ENCODE measurements at places on chromosomes 12 and 14. TPM values are rescaled to one million over a fixed set of nuclear protein-coding genes. Genes with fewer than 3 reads are reported as not detected.
A peak's percentile ranks its signal among the peaks of the same experiment; 100 is the strongest.

GRCh38 chr12:105640761-105641160 lies 310.3 kb downstream of the C12orf75 start:
- no peak for DNase-seq

The PRIM1 gene
- 46.5 TPM for total RNA-seq

The ARHGEF25 gene
- total RNA-seq, result 24.4 TPM

GRCh38 chr14:78633752-78634151 lies 463.6 kb downstream of the NRXN3 start:
- peak; percentile 39 for DNase-seq

DNA sequence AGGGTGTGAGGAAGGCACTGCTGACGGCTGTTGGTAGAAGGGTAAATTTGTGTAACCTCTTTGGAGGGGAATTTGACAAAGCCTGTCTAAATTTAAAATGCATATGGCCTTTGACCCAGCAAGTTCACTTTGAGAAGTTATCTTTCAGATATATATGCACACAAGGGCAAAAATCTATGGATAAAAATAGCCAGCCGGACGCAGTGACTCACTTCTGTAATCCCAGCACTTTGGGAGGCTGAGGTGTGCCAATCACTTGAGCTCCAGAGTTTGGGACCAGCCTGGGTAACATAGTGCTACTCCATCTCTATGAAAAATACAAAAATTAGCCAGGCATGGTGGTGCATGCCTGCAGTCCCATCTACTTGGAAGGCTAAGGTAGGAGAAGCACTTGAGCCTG lies 13.4 kb downstream of the UBC start:
- DNase-seq, result no peak

The KRT6A gene
- not detected for total RNA-seq

DNA sequence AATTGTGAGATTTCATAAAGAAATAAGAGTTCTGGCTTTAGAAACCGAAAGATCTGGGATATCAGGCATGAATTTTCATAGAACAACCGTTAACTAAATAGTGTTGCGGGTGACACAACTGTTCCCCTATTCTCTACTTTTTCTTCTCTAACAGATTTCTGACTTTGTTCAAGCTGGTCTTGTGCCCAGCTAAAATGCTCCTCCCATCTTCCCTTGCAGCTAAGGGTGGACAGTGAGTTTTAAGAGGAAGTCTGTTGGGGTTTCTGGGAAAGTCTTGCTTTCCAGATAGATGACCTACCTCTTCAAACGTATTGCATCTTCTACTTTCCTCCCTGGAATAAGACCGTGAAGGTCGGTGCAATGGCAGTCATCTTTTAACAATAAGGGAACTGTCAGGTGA lies 18.7 kb downstream of the CCDC63 start:
- DNase-seq, result no peak

GRCh38 chr12:126607867-126608266 lies 1542.6 kb downstream of the AACS start:
- DNase-seq, result no peak

The DHRS2 gene
- total RNA-seq, result 0.66 TPM

The FAM90A1 gene
- 0.09 TPM for total RNA-seq

GRCh38 chr12:106030210-106031071 lies 108.3 kb downstream of the NUAK1 start:
- DNase-seq, result no peak

DNA sequence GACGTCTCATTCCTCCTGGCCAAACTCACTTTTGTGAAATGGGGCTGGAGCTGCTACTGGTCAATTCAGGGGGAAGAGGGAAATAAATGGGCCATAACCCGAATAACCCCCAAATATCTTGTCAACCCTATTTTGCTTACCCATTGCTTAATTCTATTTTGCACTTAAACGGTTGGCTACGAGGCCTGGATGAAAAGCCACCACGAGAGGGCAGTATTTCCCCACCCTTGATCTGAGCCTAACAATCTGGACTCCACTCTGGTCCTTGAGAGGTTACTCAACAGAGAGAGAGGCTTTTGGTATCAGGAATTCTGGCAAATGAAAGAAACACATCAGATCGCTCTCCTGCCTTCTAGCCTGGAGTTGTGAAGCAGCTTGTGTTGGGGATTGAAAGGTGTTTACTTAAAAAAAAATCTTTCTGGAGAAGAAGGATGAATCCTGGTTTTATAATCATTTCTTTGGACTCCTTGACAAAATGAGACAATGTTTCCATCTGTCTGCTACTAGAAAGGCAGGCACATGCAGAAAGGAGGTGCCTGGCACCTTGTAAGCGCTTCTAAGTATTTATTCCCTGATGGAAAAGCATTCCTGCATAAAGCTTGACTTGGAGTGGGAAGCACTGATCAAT lies 22.4 kb upstream of the FBXO21 start:
- DNase-seq, result peak; percentile 82

The EFS gene
- total RNA-seq, result 32.1 TPM

GRCh38 chr12:49264466-49264872 lies 413 bp upstream of the TUBA1C start:
- DNase-seq, result no peak

GRCh38 chr12:54427106-54427505 lies 8.0 kb upstream of the ITGA5 start:
- DNase-seq, result no peak

DNA sequence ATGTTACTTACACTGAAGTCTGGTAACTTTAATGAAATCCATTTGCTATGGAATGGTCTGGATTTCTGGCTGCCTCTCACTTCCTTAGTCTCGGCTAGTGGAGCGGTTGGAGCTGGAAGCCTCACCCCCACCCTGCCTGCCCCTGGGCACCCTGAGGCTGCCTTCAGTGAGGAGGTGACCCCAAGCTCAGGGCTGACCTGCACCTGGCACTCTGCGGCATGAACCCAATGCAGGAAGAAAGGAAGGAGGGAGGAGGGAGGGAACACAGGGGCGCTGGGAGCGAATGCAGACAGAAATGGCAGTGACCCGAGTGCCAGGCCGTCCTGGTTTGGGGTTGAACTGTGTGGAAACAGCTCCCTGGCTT lies 353.1 kb downstream of the TMEM121 start:
- DNase-seq, result no peak

The RASSF8 gene
- 40.6 TPM for total RNA-seq

DNA sequence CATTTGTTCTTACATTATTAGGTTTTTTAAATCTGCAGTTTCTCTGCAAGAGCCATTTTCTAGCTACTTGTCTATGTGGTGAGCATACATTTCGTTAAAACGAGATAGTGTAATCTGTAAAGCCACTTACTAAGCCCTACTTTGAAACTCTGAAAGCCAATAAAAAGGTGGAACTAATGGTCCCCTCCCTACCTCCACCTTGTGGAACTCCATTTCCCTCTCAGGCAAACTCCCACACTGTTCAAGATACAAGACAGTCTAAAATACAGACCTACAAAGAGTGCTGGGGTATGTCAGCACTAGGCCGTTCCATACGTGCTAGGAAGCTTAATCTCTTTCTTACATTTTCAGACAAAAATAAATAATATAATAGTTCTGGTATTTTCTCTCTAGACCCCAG lies 74.1 kb downstream of the DUSP6 start:
- no peak for DNase-seq

The PLBD1 gene
- 15.2 TPM for total RNA-seq

The FAR2 gene
- 22.1 TPM for total RNA-seq

- DNase-seq, result no peak
Measured at GRCh38 chr12:75374971-75375370, 15.9 kb upstream of the GLIPR1L2 start.

GRCh38 chr12:28035500-28035899 lies 63.0 kb upstream of the PTHLH start:
- no peak for DNase-seq

The ANKRD33 gene
- 0.81 TPM for total RNA-seq

The KRT5 gene
- not detected for total RNA-seq

GRCh38 chr12:87982208-87982607 lies 47.0 kb downstream of the C12orf50 start:
- DNase-seq, result no peak
